RPMI8226 (cell line): ENCODE measurements at places on chromosomes 7 and 10.
A peak's percentile ranks its signal among the peaks of the same experiment; 100 is the strongest.

- no peak for DNase-seq
These were observed 82.3 kb downstream of the FAM13C start for GRCh38 chr10:59279991-59280505.

- peak; percentile 27 for DNase-seq
These were observed 350.6 kb downstream of the TFEC start for GRCh38 chr7:115679976-115680375.

DNA sequence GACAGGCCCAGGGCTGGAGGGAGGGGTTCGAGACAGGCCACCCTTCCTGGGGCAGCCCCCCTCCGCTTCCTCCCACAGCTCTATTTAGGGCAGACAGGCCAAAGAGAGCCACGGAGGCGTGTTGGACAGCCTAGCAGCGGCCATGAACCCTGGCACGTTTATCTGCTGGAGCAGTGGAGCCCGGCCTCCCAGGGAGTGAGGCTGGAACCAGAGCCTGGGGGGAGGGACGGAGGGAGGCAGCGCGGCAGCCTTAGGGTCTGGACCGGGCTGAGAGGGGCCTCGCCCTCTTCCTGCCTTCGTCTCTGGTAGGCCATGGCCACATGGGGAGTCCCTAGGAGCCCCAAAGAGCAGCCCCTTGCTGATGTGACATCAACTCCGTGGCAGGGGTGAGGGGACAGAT lies 17.1 kb downstream of the UNCX start:
- no peak for DNase-seq

DNA sequence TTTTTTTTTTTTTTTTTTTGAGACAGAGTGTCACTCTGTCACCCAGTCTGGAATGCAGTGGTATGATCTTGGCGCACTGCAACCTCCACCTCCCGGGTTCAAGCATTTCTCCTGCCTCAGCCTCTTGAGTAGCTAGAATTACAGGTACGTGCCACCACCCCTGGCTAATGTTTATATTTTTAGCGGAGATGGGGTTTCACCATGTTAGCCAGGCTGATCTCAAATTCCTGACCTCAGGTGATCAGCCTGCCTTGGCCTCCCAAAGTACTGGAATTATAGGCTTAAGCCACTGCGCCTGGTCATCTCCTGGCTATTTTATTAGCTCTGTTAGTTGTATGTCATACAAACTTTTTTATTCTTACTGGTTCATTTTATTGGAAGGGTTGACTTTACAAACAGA lies 103.0 kb downstream of the LCOR start:
- no peak for DNase-seq

DNA sequence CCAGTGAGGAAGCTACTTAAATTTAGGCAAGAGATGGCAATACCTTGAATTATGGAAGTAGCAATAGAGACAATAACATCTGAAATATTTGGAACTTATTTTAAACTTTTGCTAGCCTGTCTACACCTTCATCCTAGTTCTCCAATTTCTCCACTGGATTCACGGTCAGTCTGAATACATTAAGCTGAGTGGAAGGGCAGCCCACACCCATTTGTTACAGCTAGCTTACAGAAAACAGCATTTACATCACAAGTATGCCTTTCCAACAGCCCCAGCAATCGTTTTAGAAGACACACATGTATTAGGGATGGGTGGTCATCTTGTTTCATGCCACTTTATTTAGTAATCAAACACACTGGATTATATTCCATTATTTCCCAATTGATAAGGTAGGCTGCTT lies 16.7 kb downstream of the EPC1 start:
- DNase-seq = no peak

DNA sequence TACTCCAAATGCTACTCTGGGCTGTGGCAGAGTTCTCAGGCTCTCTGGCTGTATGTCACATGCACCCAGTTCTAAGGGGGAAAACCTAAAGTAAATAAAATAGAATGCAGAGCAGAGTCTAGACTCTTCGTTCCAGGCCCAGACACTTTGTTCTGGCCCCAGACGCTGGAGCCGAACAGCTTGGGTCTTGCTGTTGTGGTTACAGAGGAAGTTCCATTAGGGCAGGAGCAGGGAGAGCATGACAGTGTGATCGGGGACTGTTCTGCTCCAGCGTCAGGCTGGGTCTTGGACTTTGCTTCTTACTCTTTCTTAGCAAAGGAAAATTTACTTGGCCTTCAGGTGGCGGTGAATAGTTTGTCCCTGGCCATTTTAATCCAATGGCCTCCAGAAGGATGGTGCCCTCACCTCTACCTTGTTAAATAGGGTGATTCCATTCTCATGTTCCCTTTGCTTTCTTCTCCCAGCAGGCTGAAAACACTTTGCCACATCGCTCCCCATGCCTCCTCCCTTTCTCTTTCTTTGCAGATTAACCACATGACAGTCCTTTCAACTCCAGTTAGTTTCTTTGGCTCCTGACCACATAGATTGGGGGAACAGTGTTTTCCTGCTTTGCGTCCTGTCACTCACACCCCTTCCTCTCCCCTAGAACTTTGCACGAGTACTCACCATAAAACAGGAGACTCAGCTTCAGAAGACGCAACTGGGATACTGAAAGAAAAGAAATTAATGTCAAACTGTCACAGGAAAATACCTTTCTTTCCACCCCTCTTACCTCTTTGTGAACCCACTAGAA lies 730.8 kb downstream of the SUGCT start:
- DNase-seq = no peak

- DNase-seq = peak; percentile 60
These were observed 70.3 kb upstream of the MXI1 start for GRCh38 chr10:110137142-110137545.

DNA sequence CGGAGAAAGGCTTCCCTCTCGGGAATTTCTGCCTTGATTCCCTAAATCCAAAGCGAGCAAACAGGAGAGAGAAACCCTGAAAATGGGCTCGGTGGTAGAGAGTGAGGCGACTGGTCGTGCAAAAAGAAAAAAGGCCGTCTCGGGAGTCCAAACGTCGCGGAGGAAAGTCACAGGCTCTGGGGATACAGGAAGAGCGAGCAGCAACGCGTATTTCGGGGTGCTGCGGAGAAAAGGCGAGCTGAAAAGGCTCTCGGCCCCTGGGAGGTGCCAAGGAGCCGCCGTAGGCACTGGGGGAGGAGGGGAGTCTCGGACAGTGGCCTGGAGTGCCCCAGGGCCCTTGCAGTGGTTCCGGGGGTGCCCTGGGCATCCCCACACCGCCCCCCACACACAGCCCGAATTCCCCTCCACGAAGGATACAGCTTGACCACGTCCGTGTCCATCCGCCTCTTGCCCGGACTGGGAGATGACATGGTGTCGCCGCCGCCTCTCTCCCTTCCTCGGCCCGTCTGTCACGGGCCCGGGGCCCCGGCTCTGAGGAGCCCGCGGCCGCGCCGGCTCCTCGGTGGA lies 591 bp downstream of the UBE2H start:
- DNase-seq = peak; percentile 77

GRCh38 chr7:16396766-16397500 lies 24.4 kb downstream of the CRPPA start:
- no peak for DNase-seq

- peak; percentile 26 for DNase-seq
These were observed 3.8 kb upstream of the DMTF1 start for GRCh38 chr7:87148332-87148955.

GRCh38 chr7:151761957-151762356 lies 115.0 kb downstream of the PRKAG2 start:
- no peak for DNase-seq

- DNase-seq = no peak
These were observed 120.4 kb downstream of the EMX2 start for GRCh38 chr10:117662751-117663540.

DNA sequence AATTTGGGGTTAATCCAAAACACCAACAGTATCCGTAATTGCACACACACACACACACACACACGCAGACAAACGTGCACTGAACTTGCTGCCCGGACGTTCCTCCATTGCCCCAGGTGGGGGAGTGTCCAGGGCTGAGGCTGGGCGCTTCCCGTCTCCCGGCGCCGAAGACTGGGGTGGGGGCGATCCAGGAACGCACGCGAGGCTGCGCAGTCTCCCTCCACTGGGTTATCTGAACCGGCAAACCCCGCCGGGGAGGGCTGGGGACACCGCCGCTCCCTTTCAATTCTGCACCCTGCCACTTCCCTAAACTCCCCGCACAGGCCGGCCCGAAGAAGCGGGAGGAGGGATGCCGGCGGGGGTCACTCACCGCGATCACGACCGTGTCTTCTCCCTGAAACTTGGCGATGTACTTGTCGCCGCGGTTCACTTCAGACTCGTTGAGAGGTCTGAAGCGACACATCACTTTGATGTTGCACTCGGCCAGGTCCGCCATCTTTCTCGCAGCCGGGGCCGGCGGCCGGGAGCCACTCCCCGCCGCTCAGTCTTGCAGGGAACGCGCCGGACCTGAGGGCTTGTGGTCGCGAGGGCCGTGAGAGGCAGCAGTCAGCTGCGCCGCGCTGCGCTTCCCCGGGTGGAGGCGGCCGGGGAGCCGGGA lies 618 bp downstream of the KIF5B start:
- peak; percentile 55 for DNase-seq

GRCh38 chr7:129609666-129610065 lies 1.9 kb upstream of the NRF1 start:
- DNase-seq = no peak

DNA sequence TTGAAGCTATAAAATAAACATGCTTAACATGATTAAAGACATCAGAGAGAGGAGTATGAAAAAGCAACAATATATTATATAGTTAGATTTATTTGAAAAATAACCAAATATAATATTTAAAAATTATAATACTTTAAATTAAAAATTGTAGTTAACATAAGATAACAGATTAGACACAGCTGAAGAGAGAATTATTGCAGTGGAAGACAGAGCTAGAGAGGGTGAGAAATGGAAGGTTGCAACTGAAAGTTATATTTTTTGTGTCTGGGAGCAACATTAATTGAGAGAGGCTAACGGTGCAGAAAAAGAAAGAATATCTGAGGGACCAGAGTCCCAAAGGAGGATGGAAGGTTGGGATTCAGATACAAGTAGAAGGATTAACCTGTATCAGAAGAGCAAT lies 548.9 kb upstream of the FZD8 start:
- no peak for DNase-seq
